ENCODE measurements at places on chromosomes 5 and 9.

- no peak for DNase-seq
Measured at GRCh38 chr5:168822745-168823281, 243.6 kb upstream of the PANK3 start.

- DNase-seq: no peak
Measured at GRCh38 chr9:28735738-28736342, 1162.6 kb upstream of the C9orf72 start.

DNA sequence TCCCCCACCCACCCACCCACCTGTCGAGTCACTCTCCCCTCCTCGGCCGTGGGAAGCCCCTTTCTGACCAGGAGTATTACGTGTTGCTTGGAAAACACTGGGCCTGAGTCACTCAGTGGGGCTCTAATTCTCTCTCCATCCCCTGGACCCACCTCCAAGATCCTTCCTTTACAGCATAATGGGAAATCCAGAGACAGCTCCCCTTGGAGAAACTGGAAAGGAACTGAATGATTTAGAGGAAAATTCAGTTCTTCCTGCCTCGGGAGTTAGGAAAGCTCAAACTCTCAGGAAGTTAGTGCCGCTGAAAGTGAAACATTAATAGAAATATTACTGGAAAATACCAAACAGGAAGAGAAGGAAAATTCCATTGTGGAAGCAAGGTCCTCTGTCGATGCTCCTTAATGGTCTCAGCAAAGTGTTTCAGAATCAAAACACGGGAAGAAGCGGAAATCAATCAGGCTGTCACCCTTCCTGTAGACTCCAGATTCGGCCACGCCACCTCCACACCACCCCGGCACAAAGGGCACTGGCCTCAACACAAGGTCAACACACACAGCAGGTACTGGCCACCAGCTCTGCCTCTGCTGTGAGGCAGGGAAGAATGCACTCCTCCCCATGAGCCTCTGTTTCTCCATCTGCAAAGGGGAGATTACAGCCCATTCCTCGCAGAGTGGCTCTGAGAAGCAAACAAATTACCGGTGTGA lies 9.6 kb downstream of the SHB start:
- peak; percentile 67 for DNase-seq

DNA sequence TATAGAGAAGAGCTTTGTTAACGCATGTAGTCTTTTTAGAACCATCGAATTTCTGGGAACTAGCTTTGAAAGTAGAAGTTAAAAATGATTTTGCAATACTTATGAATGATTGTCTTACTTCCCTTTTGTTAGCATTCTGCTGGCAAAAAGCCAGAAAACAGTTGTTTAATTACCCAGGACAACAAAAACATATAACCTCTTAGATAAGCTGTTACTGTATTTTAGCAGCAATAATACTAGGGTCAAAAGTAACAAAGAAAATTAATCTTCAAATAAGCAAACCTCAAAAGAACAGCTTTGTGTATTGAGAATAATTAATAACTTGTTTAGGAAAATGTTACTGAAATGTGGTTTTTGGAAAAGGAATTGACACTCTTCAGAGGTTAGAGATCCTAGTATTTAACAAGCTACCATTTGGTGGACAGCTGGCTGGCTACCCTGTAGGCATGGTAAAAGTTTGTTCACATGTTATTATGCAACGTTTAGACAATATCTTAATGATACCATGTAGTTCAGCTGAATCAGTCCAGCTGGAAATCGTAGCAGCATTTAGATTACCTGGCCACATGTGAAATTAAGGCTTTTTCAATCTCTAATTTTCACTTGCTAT lies 3.8 kb downstream of the FGF10 start:
- no peak for DNase-seq

GRCh38 chr5:179278119-179278518 lies 67.1 kb downstream of the ADAMTS2 start:
- peak; percentile 47 for DNase-seq

DNA sequence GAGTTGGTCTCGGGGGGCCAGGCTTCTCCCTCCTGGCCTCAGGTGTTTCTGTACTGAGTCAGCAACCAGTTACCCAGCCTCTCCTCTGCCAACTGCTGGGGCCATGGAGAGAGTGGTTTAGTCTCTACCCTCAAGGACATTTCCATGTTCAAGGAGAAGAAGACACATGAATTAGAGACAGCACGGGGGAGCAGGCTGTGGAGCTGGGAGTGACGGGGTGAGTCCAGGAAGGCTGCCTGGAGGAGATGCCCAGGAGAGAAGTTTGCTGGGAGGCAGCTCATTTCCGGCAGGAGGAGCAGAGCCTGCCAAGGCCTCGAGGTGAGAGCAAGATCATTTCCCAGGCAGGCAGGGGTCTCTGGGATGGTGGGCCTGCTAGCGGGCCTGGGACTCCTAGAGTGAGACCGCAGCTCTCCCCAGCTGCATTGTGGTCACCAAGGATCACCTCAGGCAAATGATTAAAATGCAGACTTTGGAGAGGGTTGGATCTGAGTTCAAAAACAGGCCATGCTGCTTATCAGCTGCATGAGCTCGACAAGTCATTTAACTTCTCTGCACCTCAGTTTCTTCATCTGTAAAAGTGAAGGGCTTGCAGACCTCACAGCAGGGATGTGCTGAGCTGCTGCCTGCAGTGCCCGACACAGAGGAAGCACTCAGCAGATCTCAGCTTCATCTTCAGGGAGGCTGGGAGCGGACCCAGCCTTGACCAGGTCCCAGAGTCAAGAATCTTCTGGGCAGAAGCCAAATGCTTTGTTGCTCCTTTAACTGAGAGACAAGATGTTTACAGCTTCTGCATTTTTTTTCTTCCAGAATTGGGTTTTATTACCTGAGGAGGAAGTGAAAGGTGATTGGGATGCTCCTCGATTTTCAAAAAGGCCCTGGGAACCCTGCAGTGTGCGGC lies 35.2 kb downstream of the NEK6 start:
- no peak for DNase-seq

DNA sequence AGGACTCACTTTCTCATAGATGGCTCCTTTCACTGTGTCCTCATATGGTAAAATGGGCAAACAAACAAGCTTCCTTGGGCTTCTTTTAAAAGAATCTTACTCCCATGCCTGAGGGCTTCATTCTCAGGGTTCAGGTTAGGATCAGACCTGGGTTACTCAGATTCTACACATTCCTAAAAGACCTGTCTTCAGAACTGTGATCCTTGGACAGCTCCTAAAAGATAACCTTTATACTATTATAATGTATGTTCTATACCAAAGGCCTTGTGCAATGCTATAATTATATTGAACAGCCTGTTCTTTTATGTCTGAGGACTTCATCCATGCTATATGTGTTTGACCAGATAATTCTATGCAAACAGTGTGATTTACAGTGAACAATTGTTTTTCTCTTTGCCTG lies 264.4 kb upstream of the CDH10 start:
- DNase-seq: no peak

DNA sequence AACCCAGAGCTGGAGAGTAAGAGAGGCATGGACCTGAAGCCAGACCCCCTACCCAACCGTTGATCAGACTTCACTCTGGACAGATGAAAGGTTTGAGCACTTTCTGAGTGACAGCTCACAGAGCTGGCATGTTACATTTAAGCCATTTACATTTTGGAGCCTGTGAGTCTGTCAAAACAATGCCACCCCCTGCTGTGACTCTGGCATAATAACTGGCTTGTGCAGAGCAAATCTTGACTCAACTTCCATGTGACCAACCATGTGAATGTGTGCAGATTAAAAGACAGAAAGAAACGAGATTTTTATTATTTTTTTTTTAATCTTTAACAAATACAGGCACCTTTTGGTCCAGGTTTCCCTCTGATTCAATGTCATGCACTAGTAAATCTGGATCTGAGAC lies 48.5 kb downstream of the MFAP3 start:
- no peak for DNase-seq

DNA sequence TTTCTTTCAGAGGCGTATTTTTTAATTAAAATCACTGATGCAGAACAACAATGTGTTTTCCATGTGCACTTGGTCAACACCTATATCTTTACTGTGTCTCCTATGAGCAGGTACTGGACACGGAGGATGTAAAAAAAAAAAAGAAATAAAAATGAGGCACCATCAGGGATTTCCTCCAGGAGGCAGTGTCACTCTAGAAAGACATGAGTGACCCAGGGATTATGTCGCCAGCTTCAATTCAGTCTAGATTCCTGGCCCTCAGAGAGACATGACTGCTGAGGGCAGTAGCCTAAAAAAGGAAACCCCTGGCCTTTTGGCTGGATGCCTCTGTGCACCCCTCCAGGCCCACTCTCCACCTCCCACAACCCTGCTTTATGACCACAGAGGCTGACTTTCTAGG lies 18.3 kb upstream of the IL33 start:
- DNase-seq: no peak

GRCh38 chr9:102855641-102856040 lies 139.5 kb upstream of the CYLC2 start:
- no peak for DNase-seq
